ENCODE measurements at places on chromosomes 1 and 21.

DNA sequence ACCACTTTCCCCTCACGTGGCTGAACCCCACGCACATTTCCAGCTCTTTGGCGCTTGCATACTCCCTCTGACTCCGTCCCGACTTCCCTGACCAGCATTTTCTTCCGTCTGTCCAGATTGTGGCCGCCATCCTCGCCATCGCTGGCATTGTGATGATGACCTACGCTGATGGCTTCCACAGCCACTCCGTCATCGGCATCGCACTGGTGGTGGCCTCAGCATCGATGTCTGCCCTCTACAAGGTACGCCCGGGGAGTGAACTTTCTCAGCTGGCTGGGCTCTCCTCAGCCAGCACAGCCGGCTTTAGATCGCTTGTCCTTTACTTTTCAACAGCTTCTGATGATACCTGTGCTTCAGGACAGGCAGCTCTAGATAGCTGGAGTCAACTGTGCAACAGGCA, 56.8 kb upstream of the COA6 start:
- no peak for DNase-seq

DNA sequence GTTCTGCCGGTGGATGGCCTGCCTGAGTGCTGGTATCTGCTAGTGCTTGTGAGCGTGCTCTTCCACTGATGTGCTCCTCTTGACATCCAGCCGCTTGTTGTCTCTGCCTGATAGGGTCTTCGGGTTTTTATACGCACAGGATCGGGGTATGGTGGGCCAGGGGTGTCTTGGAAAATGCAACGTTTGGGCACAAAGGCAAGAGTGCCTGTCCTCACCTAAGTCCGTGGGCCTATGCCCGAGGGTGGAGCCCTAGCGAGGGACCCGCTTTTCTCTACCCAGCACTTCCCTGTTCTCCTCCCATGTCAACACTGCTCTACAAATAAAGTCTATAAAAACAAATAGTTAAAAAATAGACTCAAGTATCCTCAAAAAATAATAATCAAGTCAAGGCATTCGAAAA, 1007.8 kb downstream of the PLA2G4A start:
- DNase-seq, result no peak

GRCh38 chr1:78141531-78142231, 95.9 kb downstream of the GIPC2 start:
- no peak for DNase-seq

- DNase-seq, result no peak
Observed at GRCh38 chr21:29366532-29366931, 67.8 kb downstream of the BACH1 start.

GRCh38 chr21:31117128-31117916, 79.0 kb upstream of the KRTAP19-8 start:
- no peak for DNase-seq

GRCh38 chr1:64828829-64829228, 84.0 kb downstream of the RAVER2 start:
- DNase-seq, result no peak

DNA sequence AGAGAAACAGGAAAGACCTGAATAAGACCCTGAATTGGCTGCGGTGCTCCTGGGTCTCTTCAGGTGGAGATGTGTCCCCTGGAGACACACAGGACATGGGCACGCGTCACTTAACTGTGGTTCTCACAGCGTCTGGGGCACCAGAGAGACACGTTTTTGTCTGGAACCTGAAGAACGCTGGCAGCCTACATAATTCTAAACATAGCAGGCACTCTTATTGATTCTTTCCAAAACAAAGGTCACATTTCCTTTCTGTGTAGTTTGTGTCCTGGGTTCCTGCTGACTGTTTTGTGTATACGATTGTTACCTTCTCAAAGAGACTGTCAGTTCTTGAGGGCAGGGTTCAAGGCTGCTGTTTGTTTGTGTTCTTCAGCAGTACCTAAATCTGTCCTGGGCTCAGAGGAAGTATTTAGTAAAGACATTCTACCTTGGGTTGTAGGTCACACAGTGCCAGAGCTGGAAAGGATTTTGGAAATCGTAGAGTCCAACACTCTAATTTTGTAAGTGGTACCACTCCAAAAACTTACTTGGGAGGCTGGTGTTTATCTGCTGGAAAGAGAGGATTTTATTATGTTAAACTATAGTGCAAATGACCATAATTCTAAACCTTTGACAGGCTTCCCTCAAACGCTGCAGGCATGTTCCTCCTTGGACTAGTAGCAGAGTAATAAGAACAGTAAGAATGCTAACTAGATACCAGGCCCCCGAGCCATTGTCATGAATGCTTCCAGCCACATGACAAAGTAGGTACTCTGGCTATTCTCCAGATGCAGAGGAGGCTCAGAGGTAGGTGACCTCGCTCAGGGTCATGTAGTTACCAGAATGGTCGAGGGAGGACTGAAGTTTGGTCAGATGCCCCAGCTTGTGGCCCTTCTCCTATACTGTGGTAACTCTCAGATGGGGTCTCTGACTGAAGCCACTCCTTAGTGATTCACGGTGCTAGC, 164.3 kb downstream of the DHRS3 start:
- DNase-seq, result peak; percentile 73
